Lower lobe of right lung (tissue), 2 donors: ENCODE measurements at places on chromosomes 7 and 10.

GRCh38 chr7:56110611-56111010 lies 4.3 kb upstream of the CHCHD2 start:
- no peak for DNase-seq

DNA sequence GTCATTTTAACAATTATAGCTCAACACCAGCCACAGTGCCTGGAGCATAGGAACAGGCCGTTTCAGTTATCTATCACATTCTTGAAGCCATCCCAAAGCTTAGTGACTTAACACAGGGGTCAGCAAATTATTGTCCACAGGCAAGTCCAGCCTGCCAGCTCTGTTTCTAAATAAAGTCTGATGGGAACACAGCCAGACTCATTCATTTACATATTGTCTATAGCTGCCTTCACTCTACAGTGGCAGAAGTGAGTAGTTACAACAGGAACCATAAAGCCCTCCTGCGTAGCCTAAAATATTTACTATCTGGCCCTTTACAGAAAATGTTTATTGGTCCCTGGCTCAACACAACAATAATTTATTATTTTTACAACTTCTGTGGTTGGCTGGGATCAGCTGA lies 407.5 kb upstream of the AUTS2 start:
- DNase-seq: no peak

DNA sequence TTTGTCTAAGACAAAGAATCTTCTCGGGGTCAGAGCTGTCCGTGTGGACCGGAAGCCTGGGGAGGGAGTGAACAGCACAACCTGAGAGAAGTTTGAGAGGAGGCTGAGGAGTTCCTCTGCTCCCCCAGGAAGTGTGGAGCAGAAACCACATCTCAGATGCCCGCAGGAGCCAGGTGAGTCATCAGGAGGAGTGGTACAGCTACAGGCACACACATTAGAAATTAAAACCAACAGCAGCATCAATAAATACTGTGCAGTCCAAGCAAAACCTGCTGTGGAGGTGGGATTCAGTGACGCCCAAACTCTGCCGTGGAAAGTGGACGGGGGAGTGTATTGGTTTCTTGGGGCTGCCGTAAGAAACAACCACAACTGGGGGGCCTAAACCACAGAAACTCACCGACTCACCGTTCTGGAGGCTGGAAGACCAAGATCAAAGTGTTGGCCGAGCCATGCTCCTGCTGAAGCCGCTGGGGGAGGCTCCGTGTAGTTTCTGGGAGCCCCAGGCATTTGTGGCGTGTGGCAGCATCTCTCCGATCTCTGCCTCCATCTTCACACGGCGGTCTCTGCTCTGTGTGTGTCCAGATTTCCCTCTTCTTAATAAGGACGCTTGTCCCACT lies 31.2 kb upstream of the GARS1 start:
- DNase-seq: peak; percentile 20

DNA sequence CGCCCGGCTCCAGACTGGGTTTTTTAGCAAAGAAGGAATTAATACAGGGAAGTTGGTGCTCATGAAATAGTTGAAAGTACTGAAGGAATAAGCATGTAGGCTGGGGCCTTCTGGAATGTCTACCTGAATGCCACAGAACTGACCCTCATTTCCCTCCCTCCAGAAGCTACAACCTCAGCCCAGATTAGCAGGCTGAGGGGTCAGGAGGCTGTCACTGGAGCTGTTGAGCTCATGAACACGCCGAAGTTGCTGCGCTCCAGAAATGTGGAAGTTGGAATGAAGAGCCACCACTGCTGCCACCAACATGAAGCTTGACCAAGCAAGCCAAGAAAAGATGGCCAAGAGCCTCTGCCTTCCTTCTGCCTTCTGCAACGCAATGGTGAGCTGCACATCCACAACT lies 52.2 kb upstream of the KMT2E start:
- DNase-seq: no peak

DNA sequence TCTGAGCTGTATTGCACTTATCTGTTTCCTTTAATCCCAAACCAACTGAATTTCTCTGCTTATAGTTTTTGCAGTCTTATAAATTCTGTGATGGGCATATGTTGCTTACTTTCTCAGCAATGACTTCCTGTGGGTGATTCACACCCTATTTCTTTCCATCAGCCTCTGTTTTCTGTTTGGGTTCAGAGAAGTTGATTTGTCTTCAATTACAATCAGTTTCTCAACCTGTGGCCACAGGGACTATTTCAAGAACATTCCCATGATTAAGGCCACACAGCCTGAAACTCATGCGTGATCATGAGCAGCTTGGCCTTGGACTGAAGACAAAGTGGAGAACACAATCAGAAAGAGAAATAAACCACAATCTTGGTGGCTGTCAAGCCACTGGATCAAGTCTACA lies 1174.6 kb upstream of the C7orf33 start:
- no peak for DNase-seq

GRCh38 chr10:49300140-49300974 lies 1.4 kb downstream of the C10orf71 start:
- no peak for DNase-seq

GRCh38 chr7:153065051-153065450 lies 305.5 kb downstream of the ACTR3B start:
- DNase-seq: no peak

- DNase-seq: no peak
These were observed 37.4 kb upstream of the GSAP start for GRCh38 chr7:77453531-77453930.

- no peak for DNase-seq
These were observed 109.3 kb upstream of the FZD8 start for GRCh38 chr10:35751347-35751746.

DNA sequence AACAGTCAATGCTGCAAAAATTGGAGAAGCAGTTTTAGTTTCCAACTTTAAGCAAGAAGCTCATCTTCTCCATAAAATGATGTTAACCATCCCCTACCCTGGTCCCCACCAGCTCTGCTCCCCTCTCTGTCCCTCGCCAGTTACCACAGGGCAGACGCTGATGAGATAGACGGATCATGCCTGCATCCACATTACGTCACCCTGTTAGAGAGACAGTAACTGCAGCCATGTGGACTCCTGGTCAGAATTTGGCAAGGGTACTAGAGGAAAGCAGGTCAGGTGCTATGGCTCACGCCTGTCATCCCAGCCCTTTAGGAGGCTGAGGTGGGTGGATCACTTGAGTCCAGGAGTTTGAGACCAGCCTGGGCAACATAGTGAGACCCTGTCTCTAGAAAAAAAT lies 81.9 kb upstream of the FZD8 start:
- DNase-seq: no peak

GRCh38 chr10:30984563-30985328 lies 46.9 kb downstream of the ZNF438 start:
- no peak for DNase-seq

- DNase-seq: no peak
These were observed 39.8 kb upstream of the TRIM8 start for GRCh38 chr10:102604439-102604841.

GRCh38 chr7:37284805-37285231 lies 163.8 kb downstream of the ELMO1 start:
- DNase-seq: peak; percentile 59

- no peak for DNase-seq
These were observed 14.5 kb upstream of the PAX2 start for GRCh38 chr10:100730725-100731406.

GRCh38 chr7:84799106-84799505 lies 387.8 kb downstream of the SEMA3D start:
- DNase-seq: no peak

DNA sequence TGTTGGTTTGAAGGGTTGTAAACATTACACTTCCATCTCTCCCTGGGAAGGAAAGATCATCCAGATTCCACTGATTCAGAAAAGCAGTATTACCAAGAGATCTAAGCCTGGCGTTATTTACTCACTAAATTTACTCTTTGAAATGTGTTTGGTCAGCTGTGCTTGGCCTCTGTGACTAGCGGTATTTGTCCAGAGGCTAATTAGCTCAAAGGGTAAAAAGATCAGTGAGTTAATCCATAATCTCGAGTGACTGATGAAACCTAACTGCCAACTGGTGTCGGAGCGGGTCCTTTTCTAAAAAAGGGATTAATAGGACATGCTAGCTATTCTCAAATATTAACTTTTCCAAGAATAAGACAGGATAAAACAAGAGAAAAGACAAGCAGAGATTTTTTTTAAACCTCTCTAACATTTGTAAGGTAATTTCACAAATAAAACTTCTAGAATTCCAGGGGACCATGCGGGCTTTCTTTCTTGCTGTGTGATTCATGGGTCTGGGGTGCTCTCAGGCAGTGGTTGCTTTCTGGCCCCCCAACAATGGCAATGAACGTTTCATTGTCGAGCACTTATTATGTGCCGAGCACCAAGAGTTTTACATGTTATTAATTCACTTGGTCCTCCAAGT lies 247.3 kb upstream of the AOAH start:
- no peak for DNase-seq

DNA sequence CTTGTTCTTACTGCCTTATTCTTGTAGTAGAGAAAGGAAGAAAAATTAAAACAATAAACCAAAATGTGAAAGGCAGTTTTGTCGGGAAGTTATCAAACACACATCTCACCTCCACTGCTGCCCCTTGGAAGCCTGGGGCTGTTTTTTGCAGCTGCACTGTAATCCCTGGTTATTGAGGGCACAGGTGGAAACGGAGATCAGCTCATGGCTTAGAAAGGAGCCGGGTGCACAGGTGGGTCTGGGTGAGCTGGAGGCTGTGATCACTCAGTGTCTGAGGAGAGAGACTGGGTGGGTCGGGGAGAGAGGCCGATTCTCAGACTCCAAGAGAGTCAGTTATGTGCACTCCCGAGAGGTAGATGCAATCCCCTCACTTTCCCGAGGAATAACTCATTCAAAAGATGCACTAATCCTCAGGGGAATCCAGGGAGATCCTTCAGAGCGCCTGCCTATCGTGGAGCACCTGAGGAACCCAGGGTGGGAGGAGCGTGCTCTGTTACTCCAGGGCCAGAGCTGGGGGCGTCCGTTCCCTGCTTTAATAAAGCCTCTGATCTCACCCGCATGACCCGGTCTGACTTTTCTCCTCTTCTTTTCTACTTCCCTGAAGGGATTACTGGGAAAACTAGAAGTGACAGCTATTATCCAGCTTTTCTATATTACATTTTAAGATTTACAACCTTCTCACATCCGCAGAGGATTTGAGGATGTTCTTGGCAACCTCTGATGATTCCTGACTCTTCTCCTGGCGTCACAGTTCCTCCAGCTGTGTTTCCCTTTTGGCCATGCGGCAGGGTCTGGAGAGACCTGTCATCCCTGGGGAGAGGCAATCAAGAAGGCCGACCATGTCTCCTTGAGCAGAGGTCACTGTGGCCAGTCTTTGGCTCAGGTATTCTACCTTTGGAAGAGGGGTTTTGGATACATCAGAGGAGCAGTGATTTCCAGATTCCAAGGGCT lies 82.1 kb downstream of the CAMK1D start:
- no peak for DNase-seq

- DNase-seq: peak; percentile 46
These were observed 668 bp downstream of the GPR37 start for GRCh38 chr7:124764847-124765400.

DNA sequence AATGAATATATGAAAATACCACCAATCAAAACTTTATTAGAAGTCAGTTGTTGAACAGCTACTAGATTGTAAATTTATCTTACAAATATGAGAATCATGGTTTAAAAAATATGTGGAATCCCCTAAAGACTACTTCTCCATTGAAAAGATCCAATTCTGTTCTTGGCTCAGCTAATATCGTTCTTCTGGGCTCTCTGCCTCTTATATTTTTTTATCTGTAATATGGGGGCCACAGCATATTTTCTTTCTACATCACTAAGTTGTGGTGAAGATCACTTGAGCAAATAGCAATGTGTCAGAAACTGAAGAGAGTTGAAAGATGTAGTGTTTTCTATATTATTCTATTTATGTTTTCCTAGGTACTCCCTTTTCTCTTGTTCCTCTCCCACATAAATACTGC lies 198.1 kb downstream of the FZD1 start:
- DNase-seq: no peak

DNA sequence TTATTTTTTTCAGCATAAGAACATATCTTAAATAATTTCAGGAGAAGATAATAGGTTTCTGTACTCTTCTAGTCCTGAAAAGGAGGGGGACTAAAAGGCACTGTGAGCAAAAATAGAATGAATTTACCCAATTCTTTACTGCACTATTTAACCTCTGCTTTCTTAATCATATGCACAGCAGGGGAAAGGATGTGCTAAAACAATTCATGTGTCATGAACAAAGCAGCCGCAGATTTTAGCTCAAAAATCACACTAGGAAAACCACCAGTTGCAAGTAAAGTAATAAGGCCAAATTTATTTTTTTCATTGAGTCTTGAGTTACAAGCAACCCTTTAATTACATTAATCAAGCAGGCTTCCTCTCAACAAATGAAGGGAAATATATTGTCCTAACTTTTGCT lies 80.1 kb downstream of the CABCOCO1 start:
- no peak for DNase-seq

DNA sequence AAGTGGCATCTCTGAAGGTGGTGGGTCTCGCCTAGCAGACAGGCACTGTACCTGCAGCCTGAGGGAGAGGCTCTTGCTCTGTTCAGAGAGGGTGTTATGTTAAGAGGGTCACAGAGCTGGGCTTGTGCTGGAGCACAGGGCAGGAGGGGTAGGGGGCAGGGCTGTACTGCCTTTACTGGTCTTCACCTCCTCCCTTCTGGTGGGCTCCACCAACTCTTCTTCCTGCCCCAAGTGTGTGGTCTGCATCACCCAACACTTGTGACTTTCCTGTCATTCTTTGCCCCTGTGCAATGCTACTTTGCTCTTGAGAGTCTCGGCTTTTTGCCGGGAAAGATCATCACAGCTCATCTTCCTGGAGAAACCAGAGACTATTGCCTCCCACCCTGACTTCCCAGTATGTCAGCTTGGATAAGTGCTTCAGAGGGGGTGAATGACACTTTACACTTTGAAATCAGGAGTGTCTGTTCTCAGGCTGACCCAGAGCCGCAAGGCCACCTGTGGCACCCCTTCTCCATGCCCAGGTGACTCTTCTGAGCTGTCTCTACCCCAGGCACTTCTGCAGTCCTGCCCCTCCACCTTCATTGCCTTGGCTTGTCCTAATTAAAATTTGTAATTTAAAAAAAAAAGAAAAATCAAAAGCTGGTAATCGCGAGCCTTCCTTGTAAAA lies 38.4 kb upstream of the IKZF1 start:
- no peak for DNase-seq

DNA sequence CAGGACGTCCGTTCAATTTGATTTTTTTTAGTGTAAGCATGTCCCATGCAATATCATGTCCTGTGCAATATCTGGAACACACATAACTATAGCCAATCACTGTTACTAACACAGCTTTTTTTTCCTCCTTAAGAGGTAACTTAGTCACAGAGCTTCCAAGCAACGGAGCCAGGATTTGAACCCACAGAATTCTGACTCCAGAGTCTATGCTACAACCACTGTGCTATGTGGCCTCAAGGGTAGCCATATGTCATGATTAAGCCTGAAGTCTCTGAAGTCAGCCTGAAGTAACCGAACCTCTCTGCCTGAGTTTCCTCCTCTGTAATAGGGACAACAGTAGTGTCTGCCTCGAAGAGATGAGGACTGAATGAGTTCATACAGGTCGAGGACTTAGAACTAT lies 42.2 kb upstream of the TCF7L2 start:
- DNase-seq: no peak

DNA sequence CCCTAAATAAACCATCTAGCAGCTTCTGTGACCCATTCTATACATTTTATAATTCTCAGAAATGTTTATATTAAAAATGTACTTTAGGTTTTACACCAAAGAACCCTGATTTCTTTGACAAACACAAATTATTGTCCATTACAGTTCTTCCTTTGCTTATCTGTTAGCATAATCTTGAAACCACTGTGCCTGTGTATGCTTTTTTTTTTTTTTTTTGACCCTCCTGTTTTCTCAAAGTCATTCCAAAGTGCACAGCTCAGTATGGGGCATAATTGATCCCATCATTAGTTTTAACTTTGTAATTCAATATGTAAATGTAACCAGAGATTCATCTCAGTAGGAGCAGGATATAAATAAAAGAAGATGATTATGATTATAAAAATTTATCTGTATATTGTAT lies 229.3 kb downstream of the DGKB start:
- DNase-seq: no peak
